ENCODE measurements at places on chromosomes 11 and 22.

GRCh38 chr22:23745791-23746190 lies 5.1 kb downstream of the ZNF70 start:
- DNase-seq = no peak

GRCh38 chr11:113242767-113243397 lies 71.5 kb upstream of the TTC12 start:
- peak; percentile 22 for DNase-seq

GRCh38 chr11:22884217-22884616 lies 23.9 kb upstream of the CCDC179 start:
- no peak for DNase-seq

- no peak for DNase-seq
These were observed 22.0 kb downstream of the MFNG start for GRCh38 chr22:37464181-37464580.

- no peak for DNase-seq
These were observed 10.4 kb upstream of the WNT11 start for GRCh38 chr11:76216536-76217325.
